ENCODE measurements at places on chromosomes 1 and 21.

DNA sequence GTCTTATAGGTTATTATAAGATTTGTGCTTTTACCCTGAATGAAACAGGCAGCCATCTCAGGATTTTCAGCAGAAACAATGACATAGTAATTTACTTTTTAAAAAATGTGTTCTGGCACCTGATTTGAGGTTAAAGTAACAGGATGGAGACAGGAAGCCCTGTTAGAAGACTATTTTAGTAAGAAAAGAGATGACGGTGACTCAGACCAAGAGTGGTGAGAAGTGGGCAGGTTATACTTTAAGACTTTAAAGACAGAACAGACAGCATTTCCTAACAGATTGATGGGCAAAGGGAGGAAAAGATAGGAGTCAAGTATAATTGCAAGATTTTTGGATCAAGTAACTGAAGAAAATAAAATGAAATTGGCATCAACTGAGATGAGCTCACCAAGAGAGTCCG is 436.8 kb upstream of the NR5A2 start:
- DNase-seq, result no peak

DNA sequence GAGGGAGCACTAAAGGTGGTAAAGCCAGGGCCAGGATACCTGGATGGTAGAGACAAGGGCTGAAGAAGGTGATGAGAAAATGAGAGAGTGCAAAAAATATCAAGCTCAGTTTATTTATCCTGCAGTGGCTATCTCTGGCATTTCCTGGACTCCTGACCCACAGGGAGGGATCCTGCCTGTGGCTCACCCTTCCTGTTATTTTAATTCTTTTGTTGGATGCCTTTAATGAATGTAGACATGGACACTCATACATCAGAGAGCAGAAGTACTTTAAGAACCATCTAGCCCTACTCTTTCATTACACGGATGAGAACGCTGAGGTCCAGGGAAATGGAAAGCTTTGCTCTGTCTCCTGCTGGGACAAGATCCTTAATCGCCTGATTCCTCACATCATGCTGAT is 20.6 kb downstream of the JUN start:
- peak; percentile 52 for DNase-seq

GRCh38 chr1:57404884-57405283 is 19.0 kb downstream of the DAB1 start:
- DNase-seq, result no peak

DNA sequence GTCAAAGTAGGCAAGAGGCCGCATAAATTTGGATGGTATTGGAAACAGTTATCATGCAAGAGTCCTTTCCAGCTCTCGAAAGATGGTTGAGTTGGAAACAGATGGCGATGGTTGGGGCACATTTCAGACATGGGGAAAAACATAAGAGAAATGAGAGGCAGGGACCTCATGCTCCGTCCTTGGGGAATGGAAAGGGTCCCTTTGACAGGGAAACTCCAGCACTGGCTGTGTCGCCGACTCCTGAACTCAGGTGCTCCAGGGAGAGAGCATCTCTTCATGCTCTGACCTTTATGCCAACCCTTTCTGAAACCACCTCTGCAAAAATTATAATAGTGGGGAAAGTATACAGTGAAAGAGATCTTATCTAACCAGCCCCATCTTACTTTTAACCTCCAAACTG is 36.8 kb upstream of the COL6A2 start:
- no peak for DNase-seq

Data from small intestine (tissue), 16 donors.